Left ventricle myocardium superior (tissue), 1 donor: ENCODE measurements at places on chromosomes 7 and 10. TPM values are rescaled to one million over a fixed set of nuclear protein-coding genes. Genes with fewer than 3 reads are reported as not detected.

SORCS1 gene
- 2.3 TPM for total RNA-seq

UBE2H gene
- 121 TPM for total RNA-seq

ZNF518A gene
- total RNA-seq, result 9.6 TPM

EDRF1 gene
- 9.9 TPM for total RNA-seq

ZNF503 gene
- total RNA-seq, result 6.8 TPM
